ENCODE measurements at places on chromosomes 4 and X.
A peak's percentile ranks its signal among the peaks of the same experiment; 100 is the strongest.

DNA sequence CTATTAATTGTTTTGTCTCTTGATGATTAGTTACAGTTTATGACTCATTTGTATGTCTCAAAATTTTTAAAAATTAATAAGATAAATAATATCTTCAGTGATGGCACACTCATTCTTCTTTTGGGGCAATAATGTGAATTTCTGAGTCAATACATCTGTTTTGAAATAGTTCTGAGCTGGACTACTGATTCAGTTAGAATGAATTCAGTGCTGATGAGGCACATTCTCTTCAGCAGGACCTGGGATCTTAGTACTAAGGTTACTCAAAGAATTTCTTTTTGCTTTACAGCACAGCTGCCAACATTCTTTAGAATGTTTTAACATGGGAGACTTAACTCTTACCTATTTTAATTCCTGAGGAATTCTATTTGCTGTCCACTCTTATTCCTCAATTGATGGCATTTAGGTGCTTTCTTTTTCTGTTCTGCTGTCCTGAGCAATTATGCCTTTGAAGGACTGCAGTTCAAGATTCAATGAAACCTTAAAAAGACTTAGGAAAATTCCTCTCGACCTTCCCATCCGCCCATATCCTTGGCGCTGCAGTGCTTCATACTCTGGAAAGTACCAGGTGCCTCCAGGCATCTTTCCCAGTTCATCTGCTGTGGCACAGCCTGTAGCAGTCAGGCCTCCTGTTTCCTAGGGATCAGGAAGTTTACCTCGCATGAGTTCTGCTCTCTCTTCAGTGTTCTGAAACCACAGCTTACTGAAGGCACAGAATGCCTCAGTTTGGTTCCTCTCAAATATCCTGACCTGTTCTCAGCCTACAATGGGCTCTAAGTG, 213.7 kb downstream of the FSTL5 start:
- DNase-seq = no peak

- DNase-seq = no peak
Observed at GRCh38 chrX:120205816-120206753, 44.5 kb upstream of the ZBTB33 start.

GRCh38 chrX:47568656-47569295, 7.8 kb downstream of the ARAF start:
- no peak for DNase-seq

DNA sequence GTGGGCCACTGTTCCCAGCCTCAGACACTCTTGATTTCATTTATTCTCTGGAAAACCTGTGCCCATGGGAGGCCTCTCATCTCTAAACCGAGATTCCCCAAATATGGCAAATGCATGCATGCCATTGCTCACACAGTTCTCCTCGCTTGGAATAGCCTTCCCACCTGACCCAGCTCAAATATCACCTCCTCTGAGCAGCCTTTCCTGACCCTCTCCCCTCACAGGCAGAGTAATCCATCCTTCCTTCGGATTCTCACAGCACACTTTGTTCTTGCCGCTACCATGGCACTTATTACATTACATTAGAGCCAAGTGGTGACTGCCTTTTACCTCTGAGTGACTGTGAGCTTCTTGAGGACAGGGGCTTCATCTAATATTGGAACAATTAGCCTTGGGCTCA, 209.5 kb downstream of the HS6ST2 start:
- no peak for DNase-seq

DNA sequence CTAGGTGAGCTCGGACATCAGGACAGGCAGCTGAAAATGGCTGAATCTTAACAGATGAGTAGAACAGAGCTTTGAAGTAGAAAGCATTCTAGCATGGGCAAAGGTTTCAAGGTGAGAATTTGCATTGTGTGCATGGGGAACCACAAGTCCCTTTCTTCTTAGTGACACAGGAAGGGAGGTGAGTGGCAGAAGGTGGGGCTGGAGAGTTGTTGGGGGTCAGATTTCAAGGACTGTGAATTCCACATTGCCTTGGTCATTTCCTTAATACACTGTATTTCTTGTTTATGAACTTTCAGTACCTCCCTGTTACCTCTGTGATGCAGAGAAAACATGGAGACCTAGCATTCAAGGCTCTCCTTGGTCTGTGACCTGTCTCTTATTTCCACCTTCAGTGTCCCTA, 4.1 kb downstream of the APEX2 start:
- no peak for DNase-seq

GRCh38 chr4:169707958-169708643, 49.6 kb downstream of the HPF1 start:
- DNase-seq = no peak

- peak; percentile 3 for DNase-seq
Observed at GRCh38 chrX:68083510-68083909, 349.8 kb downstream of the OPHN1 start.

Data from foreskin melanocyte (primary cell).